Activated CD8-positive, alpha-beta memory T cell treated with anti-CD3 and anti-CD28 coated beads, Interleukin-2, amount 10 ng/mL, durations not matched to agents 7 days and 5 days (primary cell): ENCODE measurements at places on chromosomes 16 and 17. TPM values are rescaled to one million over a fixed set of nuclear protein-coding genes. Genes with fewer than 3 reads are reported as not detected.

DNA sequence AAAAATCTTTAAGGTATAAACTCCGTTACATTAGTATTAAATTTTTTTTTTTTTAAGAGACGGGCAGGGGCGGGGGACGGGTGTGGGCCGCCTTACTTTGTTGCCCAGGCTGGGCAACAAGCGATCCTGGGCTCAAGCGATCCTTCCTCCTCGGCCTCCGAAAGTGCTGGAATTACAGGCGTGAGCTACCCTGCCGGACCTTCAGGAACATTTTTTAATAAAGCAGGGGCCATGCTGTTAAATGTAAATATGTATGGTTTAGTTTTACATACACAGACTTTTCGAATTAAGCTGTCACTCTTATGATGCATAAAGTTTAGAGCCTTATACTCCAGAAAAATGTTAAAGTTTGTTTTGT lies 2.4 kb downstream of the PPM1D start:
- peaks cover 42% of the 10 kb centered on the region for H3K4me1 ChIP-seq
- H3K27ac ChIP-seq = no peak overlapping the region
- peaks cover 14% of the 10 kb centered on the region for H3K36me3 ChIP-seq
- H3K27me3 ChIP-seq = no peaks in the 10 kb centered on the region
- DNase-seq = no peak

Gene MYH8
- not detected for total RNA-seq

Gene CYBA
- total RNA-seq = 494 TPM

Gene NMT1
- total RNA-seq = 136 TPM

Gene PIRT
- not detected for total RNA-seq

Gene CEMP1
- total RNA-seq = not detected

DNA sequence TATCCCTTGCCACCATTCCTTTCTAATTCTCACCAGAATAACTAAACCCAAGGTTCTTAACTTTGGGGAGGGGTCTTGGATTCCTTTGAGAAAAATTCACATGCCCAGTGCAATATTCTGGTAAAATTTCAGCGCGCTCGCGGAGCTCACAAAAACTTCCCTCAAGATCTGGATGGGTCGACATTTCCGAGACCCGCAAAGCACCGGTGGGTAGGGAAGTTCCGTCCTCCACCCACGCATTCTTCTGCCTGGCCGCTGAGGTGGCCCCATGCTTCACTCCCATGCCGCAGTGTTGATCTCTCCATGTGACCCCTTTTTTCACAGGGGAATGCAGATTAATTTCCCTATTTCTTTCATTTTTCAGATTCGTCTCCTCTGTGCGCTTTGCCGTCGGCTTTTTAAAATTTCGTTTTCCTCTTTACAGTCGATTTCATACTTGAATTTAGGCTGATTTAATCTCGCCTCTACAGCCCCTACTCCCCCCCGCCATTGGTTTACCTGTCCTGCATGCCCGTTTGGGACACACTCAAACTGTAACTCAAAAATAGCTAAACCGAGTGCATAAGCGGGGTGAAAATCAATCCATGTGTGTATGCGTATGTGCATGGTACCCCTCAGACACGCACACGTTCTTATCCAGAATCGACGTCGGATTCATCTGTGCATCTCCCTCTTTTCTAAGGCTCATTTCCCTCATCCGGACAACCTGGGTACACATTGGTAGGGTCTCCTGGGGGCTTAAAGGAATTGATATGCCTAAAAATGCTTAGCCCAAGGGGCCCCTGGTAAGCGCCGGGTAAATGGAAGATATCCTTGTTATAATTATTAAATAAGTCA lies 1.4 kb upstream of the SP6 start:
- peaks cover 11% of the 10 kb centered on the region for H3K4me1 ChIP-seq
- no peak overlapping the region for H3K4me3 ChIP-seq
- H3K27ac ChIP-seq = no peak overlapping the region
- H3K36me3 ChIP-seq = no peaks in the 10 kb centered on the region
- peaks cover 88% of the 10 kb centered on the region for H3K27me3 ChIP-seq
- no peak for DNase-seq

- no peak overlapping the region for H3K27ac ChIP-seq
- no peaks in the 10 kb centered on the region for H3K4me1 ChIP-seq
- peaks cover 2% of the 10 kb centered on the region for H3K36me3 ChIP-seq
- no peaks in the 10 kb centered on the region for H3K27me3 ChIP-seq
- no peak for DNase-seq
- H3K4me3 ChIP-seq = no peak overlapping the region
Measured at GRCh38 chr17:66040402-66040801, 151.5 kb downstream of the CEP112 start.

Gene FN3KRP
- 34.8 TPM for total RNA-seq

GRCh38 chr16:56518425-56518824 lies 1.4 kb downstream of the BBS2 start:
- peaks cover 17% of the 10 kb centered on the region for H3K4me1 ChIP-seq
- no peaks in the 10 kb centered on the region for H3K27me3 ChIP-seq
- H3K27ac ChIP-seq = no peak overlapping the region
- no peaks in the 10 kb centered on the region for H3K36me3 ChIP-seq
- DNase-seq = no peak

DNA sequence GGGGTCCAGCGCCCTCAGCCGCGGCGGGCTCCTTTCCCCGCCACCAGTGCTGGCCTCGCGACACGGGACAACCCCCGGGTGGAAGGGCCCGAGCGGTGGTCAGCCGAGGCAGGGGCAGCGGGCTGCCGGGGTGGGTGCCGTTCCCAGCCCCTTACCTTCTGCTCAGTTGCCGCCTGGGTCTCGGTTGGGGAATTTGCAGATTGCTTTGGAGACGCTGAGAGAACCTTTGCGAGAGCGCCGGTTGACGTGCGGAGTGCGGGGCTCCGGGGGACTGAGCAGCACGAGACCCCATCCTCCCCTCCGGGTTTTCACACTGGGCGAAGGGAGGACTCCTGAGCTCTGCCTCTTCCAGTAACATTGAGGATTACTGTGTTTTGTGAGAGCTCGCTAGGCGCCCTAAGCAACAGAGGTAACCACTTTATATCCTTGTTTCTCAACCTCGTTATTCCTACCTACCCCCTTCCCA lies 381 bp downstream of the CTNS start:
- H3K36me3 ChIP-seq = peaks cover 9% of the 10 kb centered on the region
- H3K4me1 ChIP-seq = peaks cover 50% of the 10 kb centered on the region
- no peak overlapping the region for H3K27ac ChIP-seq
- no peaks in the 10 kb centered on the region for H3K27me3 ChIP-seq
- DNase-seq = peak; percentile 47
- peak overlapping the region; percentile 91 for H3K4me3 ChIP-seq

DNA sequence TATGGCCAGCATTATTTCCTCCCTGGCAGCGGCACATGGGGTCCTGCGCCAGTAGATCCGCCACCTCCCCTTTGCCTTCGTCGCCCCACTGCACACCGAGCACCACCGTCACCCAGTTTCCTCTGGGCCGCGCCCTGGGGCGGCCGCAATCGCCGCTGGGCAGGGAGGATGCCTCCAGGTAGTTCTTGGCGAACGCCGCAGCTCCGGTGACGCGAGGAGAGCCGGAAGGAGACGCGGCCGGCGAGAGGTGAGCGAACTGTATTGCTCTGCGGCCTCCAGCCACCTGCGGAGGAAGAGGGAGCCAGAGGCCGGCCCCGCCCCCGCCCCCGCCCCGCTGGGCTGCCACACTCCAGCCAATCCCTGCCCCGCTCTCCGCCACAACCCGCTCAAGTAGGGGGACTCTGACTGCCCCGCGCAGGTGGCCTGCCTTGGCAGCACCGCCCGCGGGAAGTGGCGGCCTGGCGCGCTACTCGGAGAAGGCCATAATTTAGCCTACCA lies 11.8 kb upstream of the SLFN13 start:
- H3K4me3 ChIP-seq = peak overlapping the region; percentile 59
- DNase-seq = peak; percentile 82
- H3K27ac ChIP-seq = peak overlapping the region; percentile 81

Gene RUNDC3A
- total RNA-seq = 0.18 TPM

- peaks cover 4% of the 10 kb centered on the region for H3K4me1 ChIP-seq
- no peak overlapping the region for H3K4me3 ChIP-seq
- H3K27ac ChIP-seq = no peak overlapping the region
Measured at GRCh38 chr17:78236362-78237127, 5.1 kb downstream of the TMEM235 start.

GRCh38 chr16:66890799-66891198 lies 10.5 kb downstream of the PDP2 start:
- no peak overlapping the region for H3K27ac ChIP-seq
- H3K4me1 ChIP-seq = peaks cover 41% of the 10 kb centered on the region
- no peaks in the 10 kb centered on the region for H3K27me3 ChIP-seq
- no peak overlapping the region for H3K4me3 ChIP-seq
- peaks cover 12% of the 10 kb centered on the region for H3K36me3 ChIP-seq

- no peak for DNase-seq
- H3K4me3 ChIP-seq = no peak overlapping the region
- no peaks in the 10 kb centered on the region for H3K27me3 ChIP-seq
- peaks cover 12% of the 10 kb centered on the region for H3K4me1 ChIP-seq
- no peak overlapping the region for H3K27ac ChIP-seq
Measured at GRCh38 chr17:37825851-37826250, 81.0 kb upstream of the HNF1B start.

Gene CIITA
- 68.7 TPM for total RNA-seq

- no peaks in the 10 kb centered on the region for H3K36me3 ChIP-seq
- H3K4me3 ChIP-seq = no peak overlapping the region
- H3K4me1 ChIP-seq = peaks cover 11% of the 10 kb centered on the region
- H3K27ac ChIP-seq = no peak overlapping the region
- DNase-seq = no peak
Measured at GRCh38 chr16:57871456-57871855, 69.2 kb upstream of the KIFC3 start.

Gene FGF11
- total RNA-seq = 3.6 TPM

Gene OR2C1
- total RNA-seq = not detected

Gene CPHXL2
- total RNA-seq = not detected

GRCh38 chr16:50683689-50684374 lies 2.7 kb upstream of the SNX20 start:
- peaks cover 15% of the 10 kb centered on the region for H3K36me3 ChIP-seq
- DNase-seq = peak; percentile 90
- H3K4me1 ChIP-seq = peaks cover 66% of the 10 kb centered on the region

Gene UTS2R
- 0.16 TPM for total RNA-seq

GRCh38 chr16:66853261-66854139 lies 9.3 kb downstream of the CA7 start:
- H3K4me3 ChIP-seq = no peak overlapping the region
- H3K27me3 ChIP-seq = no peaks in the 10 kb centered on the region
- H3K4me1 ChIP-seq = peaks cover 5% of the 10 kb centered on the region
- DNase-seq = no peak
- no peak overlapping the region for H3K27ac ChIP-seq

DNA sequence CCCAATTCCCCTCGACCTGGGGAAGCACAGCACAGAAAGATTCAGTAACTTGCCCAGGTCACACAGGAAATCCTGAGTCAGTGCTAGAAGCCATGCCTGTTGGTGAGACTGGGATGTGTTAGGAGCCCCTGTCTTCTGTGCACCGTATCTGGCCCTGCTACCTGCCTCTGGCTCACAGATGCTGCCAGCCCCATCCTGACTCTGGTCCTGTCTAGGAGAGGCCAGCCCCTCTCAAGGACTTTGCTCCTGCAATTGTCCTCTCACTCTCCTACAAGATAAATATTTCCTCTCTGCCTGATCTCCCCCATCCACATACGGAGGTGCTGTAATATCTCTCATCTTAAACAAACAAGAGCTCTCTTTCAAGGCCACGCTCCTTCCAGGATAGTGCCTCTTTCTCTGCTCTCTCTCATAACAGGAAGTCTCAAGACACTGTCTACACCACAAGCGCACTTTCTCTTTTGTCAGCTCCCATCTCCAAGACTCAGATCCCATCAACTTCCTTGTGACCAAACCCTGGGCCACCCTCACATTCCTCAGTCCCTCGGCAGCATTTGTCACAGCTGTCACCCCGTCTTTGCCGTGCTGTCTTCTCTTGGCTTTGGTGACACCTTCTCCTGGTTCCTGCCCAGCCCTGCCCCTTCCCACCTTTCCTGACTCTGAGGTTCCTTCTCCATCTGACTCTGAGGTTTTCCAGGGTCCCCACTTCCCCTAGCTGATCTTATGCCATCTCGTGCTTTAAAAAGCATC lies 1.9 kb downstream of the SLC13A2 start:
- H3K4me1 ChIP-seq = peaks cover 13% of the 10 kb centered on the region
- no peaks in the 10 kb centered on the region for H3K27me3 ChIP-seq
- no peak overlapping the region for H3K27ac ChIP-seq
- H3K36me3 ChIP-seq = no peaks in the 10 kb centered on the region
- no peak overlapping the region for H3K4me3 ChIP-seq

DNA sequence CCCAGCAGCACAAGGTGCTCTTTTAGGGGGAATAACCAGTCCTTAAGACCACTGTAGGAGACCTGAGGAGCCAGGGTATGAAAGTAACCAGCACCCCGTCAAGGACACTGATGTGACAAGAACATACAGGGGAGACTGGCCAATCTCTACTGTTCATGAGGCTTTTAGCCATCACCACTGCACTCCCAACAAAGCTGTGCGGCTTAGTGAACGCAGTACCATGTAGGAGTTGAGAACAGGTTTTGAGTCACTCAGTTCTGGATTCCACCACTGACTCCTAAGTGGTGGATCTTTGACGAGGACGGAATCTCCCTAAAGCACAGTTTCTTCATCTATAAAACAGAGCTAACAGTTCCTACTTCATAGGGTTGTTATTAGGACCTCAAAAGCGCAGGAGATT lies 26.8 kb downstream of the COG4 start:
- H3K27ac ChIP-seq = no peak overlapping the region
- H3K27me3 ChIP-seq = no peaks in the 10 kb centered on the region
- peaks cover 43% of the 10 kb centered on the region for H3K36me3 ChIP-seq
- no peak overlapping the region for H3K4me3 ChIP-seq
- no peak for DNase-seq
- peaks cover 21% of the 10 kb centered on the region for H3K4me1 ChIP-seq

DNA sequence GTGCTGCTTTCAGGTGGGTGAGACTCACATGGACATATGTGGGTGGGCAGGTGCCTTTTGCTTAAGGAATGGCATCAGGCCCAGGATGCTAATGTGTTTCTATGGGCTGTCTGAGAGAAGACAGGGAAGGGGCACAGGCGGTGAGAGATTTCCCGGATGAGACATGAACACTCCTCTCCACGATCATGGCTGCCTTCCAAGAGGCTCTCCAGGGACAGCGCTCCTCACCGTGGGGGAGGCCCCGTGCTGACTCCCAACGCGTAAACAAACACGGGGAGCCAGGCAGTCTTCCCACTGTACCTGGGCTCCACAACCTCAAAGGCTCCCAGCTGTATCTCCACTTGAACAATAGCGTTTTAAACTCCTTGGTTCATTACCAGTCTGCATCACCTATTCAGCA lies 42.8 kb downstream of the CDK5R1 start:
- H3K27me3 ChIP-seq = peaks cover 21% of the 10 kb centered on the region
- no peak for DNase-seq
- no peak overlapping the region for H3K4me3 ChIP-seq
- H3K27ac ChIP-seq = no peak overlapping the region

Gene C17orf107
- total RNA-seq = 0.98 TPM
